CD4-positive, alpha-beta T cell (primary cell): ENCODE measurements at places on chromosomes 7 and 10.

GRCh38 chr7:157628456-157628855 is 291.7 kb downstream of the DNAJB6 start:
- no peak for DNase-seq

DNA sequence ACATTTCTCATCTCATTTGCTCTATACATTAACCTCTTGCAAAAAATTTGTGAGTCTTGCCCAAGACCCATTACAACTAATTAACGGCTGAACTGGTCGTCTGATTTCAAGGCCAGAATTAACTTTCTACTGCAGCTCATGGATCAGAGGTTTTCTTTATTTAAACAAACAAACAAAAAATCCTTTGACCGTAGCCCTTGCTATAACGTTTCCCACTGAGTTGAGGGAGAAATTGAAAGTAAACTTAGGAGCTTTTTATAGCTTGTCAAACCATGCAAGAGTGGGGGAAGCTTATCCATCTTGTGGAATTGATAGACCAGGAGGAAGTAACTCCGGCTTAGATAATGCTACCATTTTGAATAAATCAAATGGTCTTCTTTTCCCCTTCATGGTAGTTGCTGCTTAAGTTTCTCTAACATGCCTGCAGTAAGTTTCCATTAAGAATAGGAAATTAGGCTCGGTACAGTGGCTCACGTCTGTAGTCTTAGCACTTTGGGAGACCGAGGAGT is 3.3 kb downstream of the SRGN start:
- DNase-seq: no peak

DNA sequence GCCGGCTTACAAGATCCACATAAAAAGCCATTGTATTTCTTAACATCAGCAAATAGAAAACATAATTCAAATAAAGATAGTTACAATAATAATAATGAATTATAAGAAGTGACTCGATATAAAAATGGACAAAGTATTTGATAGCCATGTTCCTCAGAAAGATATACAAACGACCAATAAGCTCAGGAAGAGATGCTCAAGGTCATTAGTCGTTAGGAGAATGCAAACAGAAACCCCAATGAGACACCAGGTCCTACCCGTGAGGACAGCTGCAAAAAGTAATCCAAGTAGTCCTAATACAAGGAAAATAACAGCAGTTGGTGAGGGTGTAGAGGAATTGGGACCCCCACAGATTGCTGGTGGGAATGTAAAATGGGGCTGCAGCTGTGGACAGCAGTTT is 54.2 kb upstream of the INPP5A start:
- no peak for DNase-seq

GRCh38 chr10:130037169-130037661 is 73.1 kb upstream of the EBF3 start:
- DNase-seq: no peak

- no peak for DNase-seq
These were observed 261.8 kb downstream of the GATA3 start for GRCh38 chr10:8316284-8316683.

DNA sequence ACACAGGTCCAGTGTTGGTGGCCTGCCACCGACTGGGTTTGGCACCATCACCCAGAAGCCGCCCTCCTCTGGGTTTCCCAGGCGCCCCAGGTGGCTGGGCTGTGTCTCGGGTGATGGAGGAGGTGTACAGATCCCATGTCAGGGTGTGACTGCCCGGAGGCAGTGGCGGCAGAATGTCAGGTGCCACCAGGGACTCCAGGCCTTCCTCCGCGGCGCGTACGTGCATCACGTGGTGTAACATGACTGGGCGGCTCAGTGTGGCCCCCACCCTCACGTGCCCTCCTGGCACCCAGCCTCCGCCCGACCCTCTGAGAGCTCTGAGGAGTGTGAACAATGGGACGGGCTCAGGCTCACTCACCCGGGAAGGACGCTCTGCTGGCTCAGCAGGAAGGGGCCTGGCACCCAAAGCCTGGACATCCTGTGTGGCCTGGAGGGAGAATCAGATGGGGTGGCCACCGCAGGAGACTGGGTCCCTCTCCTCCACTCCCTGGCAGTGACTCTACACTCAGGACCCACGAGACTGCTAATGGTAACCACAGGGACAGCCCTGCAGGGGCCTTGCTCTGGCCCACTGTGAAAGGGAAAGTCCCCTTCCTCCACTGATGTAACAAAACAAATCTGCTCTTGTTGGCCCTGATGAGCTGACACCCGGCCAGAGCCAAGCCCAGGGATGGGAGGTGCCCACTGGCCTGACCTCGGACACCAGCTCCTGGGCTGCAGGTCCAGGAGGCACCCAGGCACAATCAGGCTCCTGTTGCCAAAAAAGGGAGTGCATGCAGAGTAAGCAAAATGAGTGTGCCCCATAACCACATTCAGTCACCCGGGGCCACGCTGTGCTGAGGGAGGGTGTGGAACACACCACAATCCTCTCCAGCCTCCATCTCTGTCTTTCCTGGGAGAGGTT is 164.8 kb downstream of the PRKAG2 start:
- DNase-seq: no peak

GRCh38 chr10:49560526-49560925 is 21.6 kb upstream of the ERCC6 start:
- DNase-seq: no peak

DNA sequence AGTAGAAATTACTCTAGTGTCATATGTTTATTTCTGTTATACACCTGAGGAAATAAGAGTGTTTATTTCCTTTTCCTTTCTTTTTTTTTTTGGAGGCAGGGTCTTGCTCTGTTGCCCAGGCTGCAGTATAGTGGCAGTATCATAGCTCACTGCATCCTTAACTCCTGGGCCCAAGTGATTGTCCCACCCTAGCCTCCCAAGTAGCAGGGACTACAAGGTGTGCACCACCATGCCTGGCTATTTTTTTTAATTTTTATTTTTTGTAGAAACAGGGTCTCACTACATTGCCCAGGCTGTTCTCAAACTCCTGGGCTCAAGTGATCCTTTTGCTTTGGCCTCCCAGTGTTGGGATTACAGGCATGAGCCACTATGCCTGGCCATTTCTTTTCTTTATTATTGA is 37.8 kb downstream of the TBC1D12 start:
- DNase-seq: no peak

DNA sequence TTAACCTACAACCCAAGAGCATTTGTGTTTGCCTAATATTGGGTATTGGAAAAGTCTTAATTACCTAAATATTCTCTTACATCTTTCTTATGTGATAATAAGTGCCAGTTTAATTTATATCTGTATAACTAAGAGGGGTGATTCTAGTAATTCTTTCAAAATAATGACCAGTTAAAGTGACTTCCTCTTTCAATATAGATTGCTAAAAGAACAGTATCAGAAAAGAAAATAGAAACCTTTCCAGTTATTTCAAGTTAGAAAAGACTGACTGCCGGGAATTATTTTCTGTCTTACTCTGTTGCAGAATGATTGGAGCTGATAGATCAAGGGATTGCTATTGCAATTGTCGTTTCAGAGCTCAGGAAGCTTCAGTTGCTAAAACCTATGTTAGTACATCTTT is 525.0 kb upstream of the SEMA3D start:
- DNase-seq: no peak

DNA sequence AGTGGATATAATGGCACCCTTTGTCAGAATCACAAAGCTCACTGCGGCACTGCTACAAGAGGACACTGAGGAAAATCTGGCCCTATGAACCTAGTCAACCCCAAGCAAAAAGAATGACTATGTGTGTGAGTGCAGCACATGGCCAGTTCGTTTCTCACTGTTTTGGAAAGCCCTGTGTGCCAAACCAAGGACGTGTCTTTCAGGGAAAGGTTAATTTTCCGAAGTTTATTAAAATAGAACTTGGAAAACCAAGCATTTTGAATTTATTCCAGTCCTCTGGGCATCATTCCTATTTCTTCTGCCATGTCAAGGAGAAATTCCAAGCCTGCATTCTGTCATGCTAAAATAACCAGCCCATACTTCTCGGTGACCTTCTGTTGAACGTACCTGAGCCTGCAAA is 471.8 kb downstream of the PLXDC2 start:
- no peak for DNase-seq

GRCh38 chr10:15242261-15242840 is 73.9 kb upstream of the NMT2 start:
- DNase-seq: no peak

DNA sequence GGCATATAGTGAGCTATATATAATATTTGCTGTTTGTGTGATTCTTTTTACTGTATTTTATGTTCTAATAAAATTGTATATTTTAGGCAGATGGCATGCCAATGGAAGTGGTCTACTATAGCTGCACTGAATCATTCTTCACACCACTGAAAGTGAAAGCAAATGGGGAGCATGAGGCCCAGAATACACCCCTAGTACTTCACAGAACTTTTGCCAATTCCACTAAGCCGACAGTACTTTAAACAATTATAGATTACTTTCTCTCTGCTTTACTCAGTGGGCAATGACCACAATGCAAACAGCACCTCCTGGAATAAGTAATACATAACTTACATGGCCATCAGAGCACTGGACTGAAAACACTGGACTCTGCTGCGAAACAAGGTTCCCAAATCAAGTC is 70.2 kb downstream of the ANKRD26 start:
- DNase-seq: no peak

DNA sequence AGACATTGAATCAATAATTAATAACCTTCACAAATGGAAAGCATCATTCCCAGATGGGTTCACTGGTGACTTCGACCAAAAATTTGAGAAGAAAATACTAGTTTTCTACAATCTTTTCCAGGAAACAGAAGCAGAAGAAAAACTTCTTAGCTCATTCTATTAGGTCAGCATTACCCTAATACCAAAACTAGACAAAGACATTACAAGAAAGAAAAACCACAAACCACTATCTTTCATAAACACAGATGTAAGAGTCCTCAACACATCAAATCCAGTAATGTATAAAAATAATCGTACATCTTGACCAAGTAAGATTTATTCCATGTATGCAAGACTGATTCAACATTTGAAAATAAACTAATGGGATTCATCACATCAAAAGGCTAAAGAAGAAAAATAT is 64.0 kb upstream of the CDK1 start:
- no peak for DNase-seq

GRCh38 chr10:79052291-79053080 is 16.3 kb upstream of the ZMIZ1 start:
- no peak for DNase-seq

- no peak for DNase-seq
These were observed 148.9 kb upstream of the SLC13A1 start for GRCh38 chr7:123348690-123349089.

DNA sequence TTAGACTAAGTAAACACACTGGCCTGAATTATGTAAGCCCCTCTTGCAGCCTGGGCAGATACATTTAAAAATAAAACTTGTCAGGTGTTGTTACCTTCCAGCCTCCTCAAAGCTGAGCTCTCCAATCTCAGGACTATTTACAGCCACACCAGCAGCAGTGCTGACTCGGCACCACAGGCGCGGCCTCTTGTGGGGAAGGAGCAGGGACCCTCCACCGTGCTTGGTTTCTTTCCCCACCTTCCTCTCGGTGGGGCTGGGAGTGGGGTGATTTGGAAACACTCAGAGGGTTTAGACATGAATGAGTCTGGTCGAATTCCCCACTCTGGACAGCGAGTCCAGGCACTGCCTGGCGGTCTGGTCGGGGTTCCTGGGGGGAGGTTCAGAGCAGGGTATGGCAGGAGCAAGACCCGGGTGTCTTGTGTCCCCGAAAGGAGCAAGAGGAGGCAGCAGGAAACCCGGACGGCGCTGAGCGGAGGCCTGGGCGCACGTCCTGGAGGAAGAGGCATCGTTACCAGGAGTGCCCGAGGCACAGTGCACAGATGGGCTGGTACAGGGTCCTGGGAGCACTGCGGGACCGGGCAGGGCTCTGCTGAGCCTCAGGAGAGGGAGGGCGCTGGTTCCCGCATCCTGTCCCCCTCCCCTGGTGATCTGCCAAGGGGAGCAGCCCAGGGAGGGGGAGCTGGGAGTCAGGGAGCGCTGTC is 29.2 kb upstream of the CFAP46 start:
- no peak for DNase-seq

DNA sequence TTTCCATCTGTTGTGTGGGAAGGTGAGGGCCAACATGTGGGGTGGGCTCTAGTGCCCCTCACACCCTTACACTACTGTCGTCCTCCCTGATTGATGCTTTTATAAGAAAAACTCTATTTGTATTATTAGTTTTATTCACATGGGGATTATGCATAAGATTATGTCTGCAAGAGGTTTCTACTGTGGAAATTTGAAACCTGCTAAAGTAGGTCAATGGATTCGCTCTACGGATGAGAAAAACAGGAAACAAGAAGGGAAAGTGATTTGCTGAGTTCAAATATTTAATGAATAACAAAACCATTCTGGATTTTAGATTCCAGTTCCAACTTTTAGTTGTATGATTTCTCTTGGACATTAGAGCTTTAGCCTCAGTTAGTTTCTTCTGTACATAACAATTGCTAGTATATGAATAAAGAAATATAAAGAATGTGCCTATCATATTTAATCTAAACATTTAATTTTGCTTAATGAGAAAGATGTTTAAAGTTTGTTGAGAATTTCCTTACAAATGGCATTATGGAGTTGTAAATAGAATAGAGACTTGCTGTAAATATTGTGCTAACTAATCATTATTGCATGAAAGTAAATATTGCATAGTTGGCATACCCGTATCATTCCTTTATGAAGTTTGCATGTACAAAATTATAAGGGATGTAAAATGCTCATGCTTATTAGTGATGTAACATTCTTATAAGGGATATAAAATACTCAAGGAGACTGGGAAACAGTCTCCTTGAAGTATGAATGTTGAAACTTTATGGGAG is 193.8 kb downstream of the THSD7A start:
- no peak for DNase-seq

DNA sequence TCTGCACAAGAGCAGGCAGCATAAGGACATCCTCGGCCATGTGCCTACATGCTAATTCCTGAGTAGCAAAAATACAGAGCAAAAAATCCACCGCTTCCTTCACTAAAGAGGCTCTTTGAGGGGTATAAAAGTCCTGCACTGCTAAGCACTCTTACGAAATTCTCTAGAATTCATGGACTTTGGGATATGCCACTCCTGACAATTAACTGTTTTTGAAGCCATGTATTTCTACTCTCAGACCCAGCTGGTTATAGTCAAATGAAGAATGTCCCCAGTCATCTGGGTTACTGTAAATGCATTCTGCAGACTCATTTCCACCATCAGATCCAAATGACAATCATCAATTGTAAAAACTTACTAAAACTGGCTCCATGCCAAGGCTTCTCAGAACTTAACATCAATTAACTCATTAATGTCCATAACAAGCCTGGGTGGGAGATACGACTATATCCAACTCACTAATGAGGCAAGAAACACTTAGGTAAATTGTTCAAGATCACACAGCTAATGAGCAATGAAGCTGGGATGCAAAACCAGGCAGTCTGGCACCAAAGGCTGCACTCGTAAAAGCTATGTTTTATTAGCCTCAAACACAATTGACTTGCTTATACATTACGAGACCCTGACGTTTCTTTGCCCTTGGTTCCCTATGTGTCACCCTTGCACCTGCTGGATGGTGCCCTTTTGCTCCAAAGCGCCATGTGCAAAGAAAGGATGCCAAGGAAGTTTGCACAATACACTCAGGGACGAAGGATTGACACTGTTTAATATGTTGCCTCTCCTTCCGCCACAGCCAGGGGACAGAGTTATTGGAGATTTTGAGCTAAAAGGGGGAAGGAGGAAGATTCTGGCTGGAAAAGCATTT is 250.4 kb downstream of the ELMO1 start:
- no peak for DNase-seq
